ENCODE measurements at places on chromosomes 16 and 17. TPM values are rescaled to one million over a fixed set of nuclear protein-coding genes. Genes with fewer than 3 reads are reported as not detected.

TNFRSF17 gene
- total RNA-seq: not detected

ACSM5 gene
- not detected for total RNA-seq

PPP1R1B gene
- 0.16 TPM for total RNA-seq

KRTAP1-1 gene
- total RNA-seq: not detected

PRSS8 gene
- total RNA-seq: not detected

FOXC2 gene
- not detected for total RNA-seq

KRTAP9-4 gene
- not detected for total RNA-seq

DNA sequence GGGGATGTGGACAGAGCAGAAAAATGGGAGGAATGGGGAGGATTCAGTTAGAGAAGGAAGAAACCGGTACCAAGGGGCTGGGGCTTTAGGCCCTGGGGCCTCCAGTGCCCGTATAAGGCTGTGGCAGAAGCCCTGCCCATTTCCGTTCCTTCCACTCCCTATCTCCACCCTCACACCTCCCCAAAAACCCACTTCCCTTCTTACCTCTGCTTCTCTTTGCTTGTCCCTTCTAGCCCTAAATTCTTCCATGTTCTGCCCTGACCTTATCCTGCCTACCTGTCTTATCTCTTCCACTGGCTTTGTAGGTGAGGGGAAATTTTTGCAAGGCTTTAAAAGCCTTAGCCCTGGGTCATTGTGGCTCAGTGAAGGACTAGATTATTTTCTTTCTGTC lies 4.1 kb downstream of the RNF167 start:
- DNase-seq: no peak

DNA sequence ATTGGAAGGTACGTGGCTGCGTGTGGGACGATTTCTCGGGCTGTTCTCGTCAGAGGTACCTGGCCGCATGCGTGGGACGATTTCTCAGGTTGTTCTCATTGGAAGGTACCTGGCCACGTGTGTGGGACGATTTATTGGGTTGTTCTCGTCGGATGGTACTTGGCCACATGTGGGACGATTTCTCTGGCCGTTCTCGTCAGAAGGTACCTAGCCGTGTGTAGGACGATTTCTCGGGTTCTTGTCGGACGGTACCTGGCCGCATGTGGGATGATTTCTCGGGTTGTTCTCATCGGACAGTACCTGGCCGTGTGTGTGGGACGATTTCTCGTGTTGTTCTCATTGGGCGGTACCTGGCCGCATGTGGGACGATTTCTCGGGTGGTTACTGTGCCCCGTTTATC lies 50.1 kb upstream of the GNG13 start:
- DNase-seq: no peak

- no peak for DNase-seq
Measured at GRCh38 chr16:84482001-84482891, 22.2 kb downstream of the MEAK7 start.

DNA sequence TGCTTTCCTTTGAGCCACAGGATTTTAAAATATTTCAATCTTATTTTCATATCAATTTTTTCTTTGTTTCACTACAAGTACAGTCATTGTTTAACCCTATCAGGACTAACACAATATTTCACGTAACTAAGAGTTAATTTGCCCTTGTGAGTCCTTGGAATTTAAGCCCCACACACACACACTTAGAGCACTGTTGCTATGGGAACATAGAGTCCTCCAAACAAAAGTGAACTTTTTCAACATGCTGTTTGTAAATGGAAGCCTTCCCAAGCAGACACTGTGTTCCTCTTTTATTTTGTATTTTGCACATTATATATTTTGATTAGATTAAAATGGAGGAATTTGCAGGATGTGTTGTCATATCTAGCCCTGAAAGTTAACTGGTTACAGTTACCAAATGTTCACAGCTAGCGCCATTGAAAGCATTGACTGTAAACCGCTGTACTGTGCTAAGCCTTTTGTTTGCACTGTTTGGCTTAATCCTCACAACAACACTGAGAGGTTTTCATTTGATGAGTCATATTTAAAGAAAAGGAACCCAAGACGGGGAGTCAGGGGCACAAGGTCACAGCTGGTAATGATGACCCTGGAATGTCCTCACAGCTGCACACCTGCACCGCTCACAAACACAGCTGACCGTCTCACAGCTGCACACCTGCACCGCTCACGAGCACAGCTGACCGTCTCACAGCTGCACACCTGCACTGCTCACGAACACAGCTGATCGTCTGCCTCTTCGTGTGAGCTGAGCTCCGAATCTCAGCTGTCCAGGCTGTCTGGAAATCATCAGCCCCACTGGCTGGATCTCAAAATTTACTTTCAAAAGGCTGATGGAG lies 6.3 kb downstream of the HSBP1 start:
- no peak for DNase-seq

GRCh38 chr17:20086416-20087076 lies 77.4 kb downstream of the SPECC1 start:
- DNase-seq: no peak

DNA sequence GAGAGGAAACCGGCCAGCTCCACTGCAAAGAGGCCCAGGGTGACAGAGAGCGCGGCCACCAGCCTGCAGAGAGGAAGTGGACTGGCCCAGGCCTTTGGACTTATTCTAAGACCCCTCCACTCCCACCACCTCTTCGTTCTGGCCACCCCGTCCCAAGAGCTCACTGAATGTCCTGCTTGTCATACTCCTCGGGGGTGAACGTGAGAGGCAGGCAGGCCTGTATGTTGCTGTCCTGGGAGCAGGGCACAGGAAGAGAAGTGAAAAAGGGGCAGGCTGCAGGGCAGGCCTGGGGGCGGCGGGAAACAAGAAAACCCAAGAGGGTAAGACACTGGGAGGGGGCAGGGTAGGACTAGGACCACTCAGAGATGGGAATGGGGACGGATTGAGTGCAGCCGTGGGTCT lies 384 bp downstream of the TMEM107 start:
- no peak for DNase-seq

- DNase-seq: no peak
Measured at GRCh38 chr16:89796104-89796503, 20.3 kb downstream of the FANCA start.

- no peak for DNase-seq
Measured at GRCh38 chr17:56113486-56113885, 39.8 kb upstream of the ANKFN1 start.

DNA sequence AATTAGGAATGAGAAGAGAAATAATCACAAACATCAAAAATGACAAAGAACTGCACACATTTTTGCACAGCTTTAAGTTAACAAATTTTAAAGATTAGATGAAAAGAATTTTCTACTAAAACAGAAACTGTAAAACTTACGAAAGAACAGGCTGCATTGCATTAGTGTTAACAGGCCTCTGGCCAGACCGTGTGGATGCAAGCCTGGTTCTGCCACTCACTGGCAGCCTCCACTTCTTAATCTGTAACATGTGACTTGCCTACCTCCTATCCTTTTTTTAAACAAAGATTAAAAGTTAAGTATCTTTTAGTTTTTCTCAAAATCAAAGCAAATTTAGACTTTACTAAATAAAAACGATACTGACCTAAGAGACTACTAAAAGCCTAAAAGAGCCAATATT lies 37.5 kb downstream of the CREBBP start:
- DNase-seq: no peak

- DNase-seq: peak; percentile 53
Measured at GRCh38 chr16:89357055-89357816, 133.1 kb downstream of the ANKRD11 start.

- DNase-seq: peak; percentile 80
Measured at GRCh38 chr16:28494121-28494851, at the start of gene APOBR. Gene APOBR (plus strand): TSS chr16:28494643. CDS start chr16:28494682, 39 bp downstream.

- DNase-seq: no peak
Measured at GRCh38 chr16:23945243-23945642, 109.5 kb downstream of the PRKCB start.

GRCh38 chr17:59278406-59278805 lies 53.0 kb upstream of the YPEL2 start:
- DNase-seq: no peak

DNA sequence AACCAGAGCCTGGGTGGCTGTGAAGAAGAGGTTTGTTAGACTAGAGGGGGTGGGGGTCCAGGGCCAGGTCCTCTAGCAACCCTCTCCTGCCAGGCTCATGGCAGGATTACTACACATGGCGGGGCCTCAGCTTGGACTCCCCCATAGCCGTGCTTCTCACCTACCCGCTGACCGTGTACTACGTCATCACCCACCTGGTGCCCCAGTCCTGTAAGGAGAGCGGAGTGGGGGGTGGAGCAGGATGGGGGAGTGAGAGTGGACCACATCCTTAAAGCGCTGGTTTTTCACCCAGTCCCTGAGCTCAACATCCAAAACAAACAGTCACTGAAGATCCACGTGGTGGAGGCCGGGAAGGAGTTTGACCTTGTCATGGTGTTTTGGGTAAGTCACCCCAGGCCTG lies 4.2 kb upstream of the CXCL16 start:
- DNase-seq: no peak

- no peak for DNase-seq
Measured at GRCh38 chr16:72609933-72610332, 438.0 kb upstream of the PMFBP1 start.

GRCh38 chr16:17251496-17251895 lies 219.3 kb downstream of the XYLT1 start:
- no peak for DNase-seq

DNA sequence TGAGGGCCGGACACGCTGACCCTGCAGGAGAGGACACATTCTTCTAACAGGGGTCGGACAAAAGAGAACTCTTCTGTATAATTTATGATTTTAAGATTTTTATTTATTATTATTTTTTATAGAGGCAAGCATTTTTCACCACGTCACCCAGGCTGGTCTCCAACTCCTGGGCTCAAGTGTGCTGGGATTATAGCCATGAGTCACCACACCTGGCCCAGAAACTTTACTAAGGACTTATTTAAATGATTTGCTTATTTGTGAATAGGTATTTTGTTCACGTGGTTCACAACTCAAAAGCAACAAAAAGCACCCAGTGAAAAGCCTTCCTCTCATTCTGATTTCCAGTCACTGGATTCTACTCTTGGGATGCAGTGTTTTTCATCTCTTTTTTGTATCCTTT lies 2.3 kb upstream of the SERPINF1 start:
- DNase-seq: no peak

- no peak for DNase-seq
Measured at GRCh38 chr17:1965556-1966273, 59.4 kb downstream of the RTN4RL1 start.

GRCh38 chr16:66923866-66924265 lies 1.5 kb downstream of the RRAD start:
- DNase-seq: no peak

GRCh38 chr16:12801511-12802042 lies 2.1 kb downstream of the CPPED1 start:
- no peak for DNase-seq
